ENCODE measurements at places on chromosomes 1 and 21.

DNA sequence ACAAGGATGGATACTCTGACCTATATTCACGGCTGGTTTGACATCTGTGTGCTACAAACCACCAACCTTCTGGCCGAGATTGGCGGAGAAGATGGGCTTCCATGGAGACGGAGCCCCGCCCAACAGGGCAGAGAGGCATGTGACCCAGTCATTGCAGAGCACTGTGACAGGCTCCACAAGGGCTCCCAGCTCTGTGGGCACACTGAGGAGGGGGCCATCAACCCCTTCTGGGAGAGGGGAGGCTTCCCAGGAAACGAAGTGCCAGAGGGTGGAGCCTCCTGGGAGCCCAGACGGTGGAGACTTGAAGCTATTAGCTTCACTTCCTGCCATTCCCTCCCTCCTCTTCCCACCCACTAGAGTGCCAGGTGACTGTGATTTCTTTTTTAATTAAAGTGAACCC lies 71.6 kb upstream of the IFFO2 start:
- DNase-seq, result no peak

- DNase-seq, result no peak
These were observed 32.3 kb downstream of the SLC9A1 start for GRCh38 chr1:27122652-27123051.

- no peak for DNase-seq
These were observed 322.5 kb downstream of the SIPA1L2 start for GRCh38 chr1:232307296-232308017.

DNA sequence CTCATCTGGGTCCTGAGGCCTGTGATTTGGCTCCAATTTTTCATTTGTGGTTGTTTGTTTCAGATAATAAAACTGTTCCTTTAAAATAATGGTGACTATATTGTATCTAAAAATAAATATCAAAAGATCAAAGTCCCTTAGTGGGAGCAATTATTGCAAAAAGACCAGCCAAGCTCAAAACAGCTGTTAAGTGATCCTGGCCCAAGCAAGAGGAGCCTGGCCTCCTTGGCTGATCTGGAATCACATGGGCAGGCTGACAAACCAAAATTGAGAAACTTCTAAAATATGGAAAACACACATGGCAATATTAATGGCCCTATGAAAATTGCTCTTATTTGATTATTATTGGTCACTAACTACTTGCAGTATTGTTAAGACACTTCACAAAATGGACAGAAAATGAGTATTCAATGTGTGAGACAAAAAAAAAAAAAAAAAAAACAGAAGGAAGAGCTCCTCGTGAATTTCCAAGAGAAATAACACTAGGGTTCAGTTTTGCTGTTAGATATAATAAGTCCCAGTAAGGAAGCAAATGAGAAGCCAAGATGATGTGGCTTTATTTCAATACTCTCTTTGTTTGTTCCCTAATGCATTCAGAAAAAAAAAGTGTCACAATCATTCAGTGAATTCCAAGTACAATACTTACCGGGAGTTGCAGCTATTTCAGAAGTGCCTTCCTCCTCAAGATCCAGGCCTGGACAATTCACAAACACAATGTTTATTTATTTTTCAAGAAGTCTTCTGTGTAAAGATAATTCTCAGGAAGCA lies 105.1 kb downstream of the SEC16B start:
- DNase-seq, result no peak

DNA sequence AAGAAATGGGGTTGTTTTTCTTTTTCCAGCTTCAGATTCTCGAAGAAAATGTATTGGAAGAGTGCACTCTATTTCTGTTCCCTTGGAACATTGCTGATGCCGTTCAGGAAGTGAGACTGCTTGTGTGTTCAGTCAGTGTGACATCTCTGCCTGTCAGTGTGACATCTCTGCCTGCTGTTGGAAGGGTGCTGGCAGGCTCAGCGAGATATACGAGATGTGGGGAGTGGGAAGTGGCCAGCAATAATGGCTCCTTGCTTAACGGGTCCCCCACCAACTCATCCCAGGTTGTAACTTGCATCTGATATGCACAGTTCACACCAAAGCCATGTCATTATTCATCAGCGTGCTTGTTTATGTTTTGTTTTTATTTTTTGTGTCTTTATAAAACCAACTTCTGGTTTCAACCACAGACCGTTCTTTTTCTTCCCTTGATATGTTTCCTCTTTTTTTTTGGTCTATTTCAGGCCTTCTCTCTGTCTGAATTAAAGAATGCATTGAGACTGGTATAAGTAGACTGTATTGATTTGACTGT lies 145.4 kb downstream of the GALNT2 start:
- DNase-seq, result no peak

DNA sequence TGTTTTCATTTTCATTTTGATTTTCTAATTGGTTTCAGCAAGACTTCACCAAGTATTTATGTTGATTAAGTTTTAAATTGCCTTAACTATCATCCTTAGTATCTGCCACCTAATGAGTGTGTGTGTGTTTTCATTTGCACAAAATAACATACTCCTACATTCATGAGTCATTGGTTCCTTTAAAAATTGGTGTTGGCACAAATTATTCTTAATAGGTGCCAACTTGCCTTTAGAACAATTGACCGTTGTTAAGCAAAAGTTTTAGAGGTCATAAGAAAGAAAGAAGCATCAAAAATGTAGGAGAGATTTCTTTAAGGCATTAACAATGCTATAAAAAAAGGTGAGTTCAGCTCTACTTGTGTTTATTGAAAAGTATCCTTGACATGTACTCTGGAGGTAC lies 77.5 kb downstream of the FNBP1L start:
- no peak for DNase-seq

- DNase-seq, result no peak
These were observed 174.7 kb upstream of the PKN2 start for GRCh38 chr1:88509379-88509778.

- no peak for DNase-seq
These were observed 6.4 kb downstream of the GFI1 start for GRCh38 chr1:92480200-92480812.

All from GOT3 (cell line).